ENCODE measurements at places on chromosomes 16 and 17. TPM values are rescaled to one million over a fixed set of nuclear protein-coding genes. Genes with fewer than 3 reads are reported as not detected.
A peak's percentile ranks its signal among the peaks of the same experiment; 100 is the strongest.

GRCh38 chr16:77967054-77967904 is 55.1 kb upstream of the CLEC3A start:
- H3K27me3 ChIP-seq, result no peaks in the 10 kb centered on the region
- no peak overlapping the region for H3K4me3 ChIP-seq
- H3K4me1 ChIP-seq, result peaks cover 25% of the 10 kb centered on the region
- H3K36me3 ChIP-seq, result no peaks in the 10 kb centered on the region
- DNase-seq, result peak; percentile 72
- H3K27ac ChIP-seq, result peak overlapping the region; percentile 86

DNA sequence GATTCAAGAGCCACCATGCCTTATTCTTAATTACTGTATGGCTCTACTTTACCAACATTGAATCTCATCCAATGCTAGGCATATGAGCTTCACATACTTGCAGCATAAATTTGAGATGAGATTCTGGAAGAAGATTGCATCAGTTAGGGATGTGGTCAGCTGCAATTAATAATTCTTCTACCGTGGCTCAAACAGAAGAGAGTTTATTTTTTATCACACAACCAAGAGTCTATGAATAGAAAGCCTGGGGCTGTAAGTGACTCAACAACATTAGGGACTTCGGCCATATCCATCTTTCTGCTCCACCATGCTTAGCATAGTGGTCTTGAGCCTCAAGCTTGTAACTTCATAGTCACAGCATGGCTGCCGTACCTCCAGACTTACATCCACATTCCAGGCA is 179.4 kb upstream of the IRX6 start:
- H3K27me3 ChIP-seq, result no peaks in the 10 kb centered on the region
- no peak for DNase-seq
- no peak overlapping the region for H3K4me3 ChIP-seq
- no peak overlapping the region for H3K27ac ChIP-seq

GRCh38 chr17:76017481-76018339 is 9.4 kb downstream of the EVPL start:
- no peaks in the 10 kb centered on the region for H3K27me3 ChIP-seq
- H3K27ac ChIP-seq, result no peak overlapping the region
- H3K4me1 ChIP-seq, result peaks cover 2% of the 10 kb centered on the region
- no peaks in the 10 kb centered on the region for H3K36me3 ChIP-seq
- no peak overlapping the region for H3K4me3 ChIP-seq

Gene ZACN
- not detected for total RNA-seq
